Right lobe of liver (tissue), 6 donors: ENCODE measurements at places on chromosomes 7 and 10. TPM values are rescaled to one million over a fixed set of nuclear protein-coding genes. Genes with fewer than 3 reads are reported as not detected.

Gene HABP2
- total RNA-seq = 162 TPM

Gene VOPP1
- 28.3 TPM for total RNA-seq

Gene MYL10
- not detected for total RNA-seq

Gene CRTAC1
- total RNA-seq = not detected

Gene AKR1E2
- total RNA-seq = 0.37 TPM

Gene CALML3
- total RNA-seq = not detected

Gene OPN1SW
- total RNA-seq = not detected

Gene FAM20C
- 60.5 TPM for total RNA-seq

Gene MACC1
- total RNA-seq = 0.87 TPM

Gene CLCN1
- total RNA-seq = not detected

Gene TBX20
- total RNA-seq = 0.95 TPM

Gene SPDYE11
- total RNA-seq = not detected

Gene TMEM236
- 0.19 TPM for total RNA-seq

Gene FAM13C
- 7.4 TPM for total RNA-seq

Gene NUTM2A
- total RNA-seq = 0.51 TPM

Gene CFAP58
- 0.10 TPM for total RNA-seq

Gene SFRP5
- 4.6 TPM for total RNA-seq

Gene TYW1B
- total RNA-seq = 10.1 TPM

Gene CYP3A5
- 542 TPM for total RNA-seq

Gene THNSL1
- 6.0 TPM for total RNA-seq

Gene ABCC2
- total RNA-seq = 161 TPM

Gene CTAGE15
- total RNA-seq = 0.44 TPM
